ENCODE measurements at places on chromosomes 6 and 20.

GRCh38 chr6:87071683-87072082, 23.2 kb downstream of the CGA start:
- no peak for DNase-seq

DNA sequence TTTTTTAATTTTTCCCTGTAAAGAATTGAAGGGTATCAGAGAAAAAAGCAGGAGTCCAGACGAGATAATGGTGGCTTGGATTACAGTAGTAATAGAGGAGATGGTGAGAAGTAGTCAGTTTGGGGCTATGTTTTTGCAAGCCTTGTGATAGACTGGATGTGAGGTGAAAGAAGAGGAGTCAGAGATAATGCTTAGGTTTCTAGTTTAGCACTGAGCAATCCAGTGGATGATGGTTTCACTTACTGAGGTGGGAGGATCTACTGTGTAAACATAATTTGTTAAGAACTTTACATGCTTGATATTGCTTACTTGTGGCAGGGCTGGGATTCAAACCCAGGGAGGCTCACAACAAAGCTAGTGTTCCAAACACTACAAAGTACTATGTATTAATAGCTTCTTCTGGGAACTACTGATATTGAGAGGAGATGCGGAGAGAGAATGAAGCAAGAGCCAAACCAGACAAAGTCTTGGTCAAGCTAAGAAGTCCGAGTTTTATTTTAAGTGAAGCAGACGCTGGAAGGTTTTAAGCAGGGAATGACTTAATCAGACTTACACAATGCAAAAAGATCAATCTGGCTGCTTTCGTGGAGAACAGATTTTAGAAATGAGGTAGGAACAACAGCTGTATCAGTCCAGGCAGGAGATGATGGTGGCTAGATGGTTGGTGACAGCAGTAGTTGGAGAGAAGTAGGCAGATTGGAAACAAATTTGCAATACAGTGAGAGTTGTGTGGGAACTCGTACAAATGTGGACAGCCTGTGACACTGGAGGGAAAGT, 58.0 kb downstream of the ZFAND3 start:
- no peak for DNase-seq

GRCh38 chr6:6469074-6469473, 119.4 kb upstream of the LY86 start:
- DNase-seq = no peak

DNA sequence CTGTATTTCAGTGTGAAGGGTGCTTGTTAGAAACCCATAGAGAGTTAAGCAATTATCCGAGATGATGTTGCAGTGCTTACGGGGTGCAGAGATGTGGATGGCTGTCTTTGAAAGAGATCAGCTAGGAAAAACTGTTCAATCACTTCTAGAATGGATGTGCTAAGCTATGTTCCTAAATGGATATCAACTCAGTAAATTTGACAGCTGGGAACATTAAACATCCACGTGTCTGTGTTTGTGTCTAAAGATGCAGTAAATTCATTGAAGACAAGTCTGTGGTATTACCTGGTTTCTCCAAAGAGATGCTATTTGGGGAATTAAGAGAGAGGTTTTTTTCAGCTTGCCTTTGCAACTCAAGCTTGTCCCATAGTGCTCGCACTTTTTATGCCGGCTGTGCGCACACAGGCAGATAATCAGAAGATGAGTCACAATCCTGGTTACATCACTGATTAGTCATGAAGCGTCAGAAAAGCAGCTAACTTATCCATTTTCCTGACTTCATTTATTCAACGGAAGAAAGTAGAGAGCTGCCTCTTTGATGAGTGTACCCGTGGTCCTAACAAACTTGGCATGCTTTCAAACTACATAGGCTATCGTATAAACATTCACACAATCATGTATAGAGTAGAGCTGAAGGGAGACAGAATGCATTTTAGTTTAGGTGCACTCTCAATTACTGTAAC, 691.7 kb upstream of the SLC35B3 start:
- no peak for DNase-seq

DNA sequence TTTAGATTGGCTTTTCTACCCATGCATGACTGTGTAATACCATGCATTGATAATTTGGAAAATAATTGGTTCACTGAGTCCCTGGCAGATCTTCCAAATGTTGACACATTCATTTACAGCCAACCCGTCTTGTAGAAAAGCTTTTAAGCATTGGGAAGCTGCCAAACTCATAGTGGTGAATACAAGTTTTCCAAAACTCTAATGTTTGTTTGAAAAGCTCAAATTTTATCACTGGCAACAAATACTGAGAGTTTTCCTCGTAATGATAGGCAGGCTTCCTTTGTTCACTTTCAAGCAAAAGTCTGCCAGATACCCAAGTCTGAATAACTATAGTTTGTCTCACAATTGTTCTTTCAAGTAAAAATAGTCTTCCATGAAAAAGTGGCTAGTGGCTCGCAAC, 143.0 kb downstream of the FIG4 start:
- no peak for DNase-seq

DNA sequence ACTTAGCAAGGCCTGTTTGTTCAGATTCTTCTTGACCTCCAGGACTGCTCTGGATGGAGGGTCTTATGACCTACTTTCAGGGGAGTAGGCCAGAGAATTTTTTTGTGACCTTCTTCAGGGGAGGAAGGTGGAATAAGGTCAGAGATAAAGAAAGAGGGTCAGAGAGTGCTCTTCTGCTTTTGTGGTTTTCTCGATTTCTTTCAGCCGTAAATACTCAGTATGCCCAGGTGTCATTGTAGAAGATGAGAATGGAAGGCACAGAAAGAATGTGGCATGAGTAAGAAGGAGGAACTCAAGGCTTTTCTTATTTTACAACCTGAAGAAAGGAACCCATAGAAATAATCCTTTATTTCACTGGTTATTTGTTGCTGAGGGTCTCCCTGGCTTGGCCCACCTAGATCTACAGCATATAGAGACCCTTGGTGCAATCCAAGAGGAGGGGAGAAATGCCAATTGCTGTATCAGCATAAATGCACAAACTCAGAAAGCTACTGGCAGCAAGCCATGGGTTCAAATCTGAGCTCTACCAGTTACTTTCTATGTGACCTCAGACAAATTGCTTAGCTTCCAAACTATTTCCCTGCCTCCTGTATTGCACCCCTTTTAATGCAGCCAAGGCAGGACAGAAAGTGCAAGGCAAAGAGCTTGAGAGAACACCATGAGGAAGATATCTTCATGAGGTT, 68.0 kb downstream of the OLIG3 start:
- no peak for DNase-seq

DNA sequence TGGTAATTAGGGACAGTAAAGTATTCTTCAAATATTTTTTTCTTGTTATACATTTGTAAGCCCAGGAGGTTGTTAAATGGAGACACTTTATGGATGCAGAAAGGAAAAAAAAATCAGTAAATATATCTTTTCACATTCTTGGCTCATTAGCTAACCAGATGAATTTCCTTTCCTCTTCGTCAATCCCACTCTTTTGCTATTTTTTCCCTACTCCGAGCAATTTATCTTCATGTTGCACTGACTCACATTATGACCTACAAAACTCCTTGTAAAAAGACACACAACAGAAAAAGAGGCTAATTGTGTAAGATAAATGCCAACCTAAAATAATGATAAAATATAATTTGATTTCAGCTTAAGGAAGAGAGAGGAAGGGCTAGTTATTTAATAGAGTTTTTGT, 472.9 kb upstream of the ZNF337 start:
- no peak for DNase-seq
